ENCODE measurements at places on chromosomes 13 and 19.

DNA sequence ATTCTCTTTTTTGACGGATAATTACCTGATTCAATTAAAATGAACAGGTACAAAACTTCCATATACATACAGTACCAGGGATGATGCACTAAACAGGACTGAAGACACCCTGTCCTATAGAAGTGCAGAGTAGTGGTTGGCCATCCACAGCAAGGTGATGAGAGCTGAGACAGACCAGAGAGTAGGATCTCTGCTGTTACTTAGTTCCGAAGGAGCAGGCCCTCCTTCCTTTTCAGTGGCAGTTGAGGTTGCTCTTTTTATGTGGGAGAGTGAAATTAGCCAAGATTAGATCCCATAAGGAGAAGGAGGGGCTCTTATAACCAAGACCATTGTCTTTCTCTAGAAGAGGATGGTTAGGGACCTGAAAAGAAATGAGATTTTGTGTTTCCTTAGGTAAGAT is 4.0 kb downstream of the PDS5B start:
- no peak for DNase-seq

DNA sequence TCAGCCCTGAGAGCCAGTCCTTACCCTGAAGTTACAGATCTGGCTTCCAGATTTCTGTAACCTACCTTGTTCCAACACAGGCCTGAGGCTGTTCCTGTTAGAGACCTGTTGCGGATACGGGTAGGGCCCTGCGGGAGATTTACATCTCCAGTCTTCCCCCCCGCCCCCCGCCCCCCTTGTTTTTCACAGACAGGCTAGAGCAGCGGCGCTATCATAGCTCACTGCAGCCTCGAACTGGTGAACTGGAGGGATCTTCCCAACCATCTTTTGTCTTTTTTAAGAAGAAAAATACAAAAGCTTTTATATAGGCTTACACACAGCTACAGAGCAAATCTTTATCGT is 10.6 kb upstream of the CEACAM21 start:
- no peak for DNase-seq

DNA sequence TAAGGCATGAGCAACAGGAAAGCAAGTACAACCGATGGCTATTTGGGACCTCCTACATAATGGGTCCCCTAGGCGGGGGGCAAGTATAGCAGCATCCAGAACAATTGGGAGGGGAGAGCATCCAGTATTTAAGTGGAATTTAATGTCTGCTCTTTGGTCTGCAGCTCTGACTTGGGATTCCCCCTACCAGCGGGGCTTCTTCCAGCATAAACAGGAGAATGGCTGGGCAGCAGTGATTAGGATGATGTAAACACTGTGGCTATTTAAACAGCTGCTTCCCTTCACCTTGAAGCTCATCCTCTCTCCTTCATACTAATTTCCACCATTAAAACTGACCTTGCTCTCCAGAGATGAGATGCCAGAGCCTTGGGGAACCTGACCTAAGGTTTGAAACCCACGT is 73.9 kb upstream of the OXGR1 start:
- no peak for DNase-seq

GRCh38 chr19:17755977-17756670 is 4.8 kb downstream of the FCHO1 start:
- peak; percentile 82 for DNase-seq

- DNase-seq: no peak
Measured at GRCh38 chr13:95741584-95742563, 64.9 kb downstream of the DNAJC3 start.

DNA sequence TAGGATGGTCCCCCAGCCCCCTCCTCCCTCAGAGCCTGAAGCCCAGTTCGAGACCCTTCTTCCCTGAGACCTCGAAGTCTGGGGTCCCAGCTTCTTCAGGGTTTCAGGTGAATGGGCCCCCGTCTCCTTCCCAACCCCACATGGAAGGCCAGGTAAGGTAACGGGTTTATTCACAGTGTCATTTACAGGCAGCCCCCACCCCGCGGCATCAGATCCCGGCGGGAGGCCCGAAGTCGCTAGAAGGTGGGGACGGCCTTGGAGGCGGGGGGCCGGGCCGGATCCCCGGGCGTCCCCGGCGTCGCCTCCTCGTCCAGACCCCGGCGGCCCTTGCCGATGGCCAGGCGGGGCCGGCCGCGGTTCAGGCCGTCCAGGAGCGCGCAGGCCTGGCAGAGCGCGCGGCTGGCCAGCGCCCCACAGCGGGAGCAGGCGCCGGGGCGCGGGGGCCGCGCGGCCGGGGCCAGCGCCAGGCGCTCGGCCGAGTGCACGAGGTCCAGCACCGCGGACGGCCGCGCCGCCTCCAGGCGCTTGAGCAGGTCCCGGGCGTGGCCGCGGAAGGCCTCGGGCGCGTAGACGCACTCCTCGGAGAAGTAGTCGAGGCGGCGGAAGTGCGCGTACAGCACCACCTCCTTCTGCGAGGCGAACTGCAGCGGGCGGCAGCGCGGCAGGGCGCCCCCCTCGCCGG is 9.7 kb downstream of the CTU1 start:
- DNase-seq: peak; percentile 55

Measured in amniotic epithelial cell (primary cell).